ENCODE measurements at places on chromosomes 2 and 18. TPM values are rescaled to one million over a fixed set of nuclear protein-coding genes. Genes with fewer than 3 reads are reported as not detected.

Gene VAMP8
- 35.3 TPM for total RNA-seq

DNA sequence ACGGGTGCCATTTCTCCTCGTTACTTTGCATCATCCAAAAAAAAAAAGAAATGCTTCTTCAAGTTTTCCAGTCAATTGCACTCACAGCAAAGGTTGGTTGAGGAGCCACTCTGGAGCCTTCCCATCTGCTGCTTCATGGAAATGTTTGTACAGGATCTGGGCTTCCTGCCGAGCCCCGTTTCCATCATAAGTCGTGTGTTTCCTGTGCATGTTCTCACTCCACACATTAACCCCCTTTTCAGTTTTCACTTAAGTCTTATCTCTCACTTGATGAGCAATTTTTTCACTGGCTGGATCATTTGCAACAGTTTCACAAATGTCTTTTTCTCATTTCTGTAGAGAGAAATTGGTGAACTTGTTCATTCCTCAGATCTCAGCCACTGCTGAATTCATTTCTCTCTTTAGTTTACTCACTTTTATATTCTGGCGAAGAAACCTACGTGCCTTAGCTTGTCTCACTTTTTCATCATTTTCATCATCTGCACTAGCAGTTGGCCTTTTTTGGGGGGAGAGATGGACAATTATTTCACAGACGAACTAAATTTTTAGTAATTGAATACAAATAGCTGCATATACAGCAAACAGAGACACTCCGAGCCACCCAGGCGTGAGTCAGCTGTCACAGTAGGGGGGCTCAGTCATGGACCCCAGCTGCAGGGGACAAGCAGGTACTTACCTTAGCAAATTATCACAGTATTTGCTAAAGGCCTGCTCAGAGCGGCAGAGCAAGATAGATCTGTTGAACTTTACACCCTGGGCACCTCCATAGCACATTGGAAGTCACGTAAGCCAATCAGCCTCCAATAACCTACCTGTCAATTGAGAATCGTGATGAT is 750.8 kb upstream of the ID2 start:
- H3K4me1 ChIP-seq: no peaks in the 10 kb centered on the region
- no peak overlapping the region for H3K4me3 ChIP-seq
- no peak overlapping the region for H3K27ac ChIP-seq
- H3K27me3 ChIP-seq: no peaks in the 10 kb centered on the region

GRCh38 chr2:28002181-28002580 is 111.7 kb downstream of the BABAM2 start:
- no peak for DNase-seq
- H3K4me1 ChIP-seq: peaks cover 10% of the 10 kb centered on the region
- H3K27me3 ChIP-seq: no peaks in the 10 kb centered on the region
- H3K4me3 ChIP-seq: no peak overlapping the region
- no peak overlapping the region for H3K27ac ChIP-seq

- H3K27me3 ChIP-seq: no peaks in the 10 kb centered on the region
- H3K4me3 ChIP-seq: no peak overlapping the region
- peak; percentile 68 for DNase-seq
- H3K36me3 ChIP-seq: no peaks in the 10 kb centered on the region
These were observed 154.9 kb downstream of the MGAT5 start for GRCh38 chr2:134408791-134409190.

Gene MTX2
- 25.2 TPM for total RNA-seq

- no peaks in the 10 kb centered on the region for H3K27me3 ChIP-seq
- no peak overlapping the region for H3K27ac ChIP-seq
- no peaks in the 10 kb centered on the region for H3K36me3 ChIP-seq
- no peak for DNase-seq
These were observed 893.9 kb downstream of the SUCLG1 start for GRCh38 chr2:83565181-83565580.

- no peak for DNase-seq
- H3K4me3 ChIP-seq: no peak overlapping the region
- no peaks in the 10 kb centered on the region for H3K27me3 ChIP-seq
- no peaks in the 10 kb centered on the region for H3K4me1 ChIP-seq
- peaks cover 78% of the 10 kb centered on the region for H3K36me3 ChIP-seq
- H3K27ac ChIP-seq: no peak overlapping the region
These were observed 12.7 kb downstream of the TMEM237 start for GRCh38 chr2:201630577-201630976.

GRCh38 chr18:67514901-67515540 is 1.5 kb downstream of the DSEL start:
- peaks cover 13% of the 10 kb centered on the region for H3K4me1 ChIP-seq
- no peak for DNase-seq
- peak overlapping the region; percentile 22 for H3K27ac ChIP-seq
- peak overlapping the region; percentile 89 for H3K4me3 ChIP-seq

DNA sequence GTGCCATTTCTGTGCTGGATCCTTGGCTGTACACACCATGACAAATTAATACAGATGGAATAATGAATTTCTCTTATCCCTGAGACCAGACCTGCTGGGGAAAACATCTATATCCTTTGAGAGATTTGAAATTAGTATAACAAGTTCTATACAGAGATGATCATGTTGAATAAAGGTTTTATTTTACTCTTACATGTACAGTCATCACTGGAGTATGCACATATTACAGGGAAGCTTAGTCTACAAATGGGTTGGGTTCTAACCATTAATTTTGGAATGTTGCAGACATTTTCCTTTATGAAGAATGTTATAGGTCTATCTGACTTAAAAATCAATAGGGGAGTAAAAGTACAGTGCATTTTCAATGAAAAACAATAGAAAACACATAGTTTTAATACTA is 29.9 kb upstream of the MMADHC start:
- no peak overlapping the region for H3K27ac ChIP-seq
- H3K27me3 ChIP-seq: no peaks in the 10 kb centered on the region
- H3K4me3 ChIP-seq: no peak overlapping the region
- H3K4me1 ChIP-seq: peaks cover 8% of the 10 kb centered on the region
- DNase-seq: peak; percentile 64
- no peaks in the 10 kb centered on the region for H3K36me3 ChIP-seq

GRCh38 chr2:33383855-33384598 is 92.4 kb upstream of the RASGRP3 start:
- no peak overlapping the region for H3K27ac ChIP-seq
- H3K27me3 ChIP-seq: no peaks in the 10 kb centered on the region
- peaks cover 7% of the 10 kb centered on the region for H3K4me1 ChIP-seq

DNA sequence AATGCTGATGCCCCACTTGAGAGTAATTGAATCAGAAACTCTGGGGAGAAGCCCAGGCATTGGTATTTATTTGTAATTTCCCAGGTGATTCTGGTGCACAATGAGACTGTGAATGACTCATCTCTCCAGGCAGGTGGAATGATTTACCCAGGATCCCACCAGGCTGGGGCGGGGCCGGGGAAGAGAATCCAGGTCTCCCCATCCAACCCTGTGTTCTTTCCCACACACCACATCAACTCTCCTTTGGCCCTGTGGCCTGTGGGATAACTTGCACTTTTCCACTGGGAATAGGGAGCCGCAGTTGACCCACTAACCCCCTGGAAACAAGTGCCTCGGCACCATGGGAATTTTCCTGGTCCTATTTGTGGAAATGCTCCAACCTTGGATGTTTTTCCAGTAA is 409.8 kb downstream of the ZNF521 start:
- no peak for DNase-seq
- peaks cover 3% of the 10 kb centered on the region for H3K27me3 ChIP-seq
- no peak overlapping the region for H3K4me3 ChIP-seq
- H3K36me3 ChIP-seq: no peaks in the 10 kb centered on the region

Gene DNAJC27
- 3.5 TPM for total RNA-seq

GRCh38 chr2:45046786-45047185 is 37.5 kb upstream of the SIX2 start:
- H3K4me1 ChIP-seq: no peaks in the 10 kb centered on the region
- no peaks in the 10 kb centered on the region for H3K36me3 ChIP-seq
- H3K27ac ChIP-seq: no peak overlapping the region
- H3K27me3 ChIP-seq: peaks cover 22% of the 10 kb centered on the region
- no peak overlapping the region for H3K4me3 ChIP-seq

Gene HK2
- total RNA-seq: 46.2 TPM

Gene SPDYA
- 1.3 TPM for total RNA-seq

Gene HOXD12
- not detected for total RNA-seq

- DNase-seq: peak; percentile 84
- no peak overlapping the region for H3K4me3 ChIP-seq
- peaks cover 7% of the 10 kb centered on the region for H3K4me1 ChIP-seq
- peak overlapping the region; percentile 3 for H3K27ac ChIP-seq
- no peaks in the 10 kb centered on the region for H3K36me3 ChIP-seq
- H3K27me3 ChIP-seq: no peaks in the 10 kb centered on the region
These were observed 39.1 kb downstream of the FBXO11 start for GRCh38 chr2:47867205-47867604.

DNA sequence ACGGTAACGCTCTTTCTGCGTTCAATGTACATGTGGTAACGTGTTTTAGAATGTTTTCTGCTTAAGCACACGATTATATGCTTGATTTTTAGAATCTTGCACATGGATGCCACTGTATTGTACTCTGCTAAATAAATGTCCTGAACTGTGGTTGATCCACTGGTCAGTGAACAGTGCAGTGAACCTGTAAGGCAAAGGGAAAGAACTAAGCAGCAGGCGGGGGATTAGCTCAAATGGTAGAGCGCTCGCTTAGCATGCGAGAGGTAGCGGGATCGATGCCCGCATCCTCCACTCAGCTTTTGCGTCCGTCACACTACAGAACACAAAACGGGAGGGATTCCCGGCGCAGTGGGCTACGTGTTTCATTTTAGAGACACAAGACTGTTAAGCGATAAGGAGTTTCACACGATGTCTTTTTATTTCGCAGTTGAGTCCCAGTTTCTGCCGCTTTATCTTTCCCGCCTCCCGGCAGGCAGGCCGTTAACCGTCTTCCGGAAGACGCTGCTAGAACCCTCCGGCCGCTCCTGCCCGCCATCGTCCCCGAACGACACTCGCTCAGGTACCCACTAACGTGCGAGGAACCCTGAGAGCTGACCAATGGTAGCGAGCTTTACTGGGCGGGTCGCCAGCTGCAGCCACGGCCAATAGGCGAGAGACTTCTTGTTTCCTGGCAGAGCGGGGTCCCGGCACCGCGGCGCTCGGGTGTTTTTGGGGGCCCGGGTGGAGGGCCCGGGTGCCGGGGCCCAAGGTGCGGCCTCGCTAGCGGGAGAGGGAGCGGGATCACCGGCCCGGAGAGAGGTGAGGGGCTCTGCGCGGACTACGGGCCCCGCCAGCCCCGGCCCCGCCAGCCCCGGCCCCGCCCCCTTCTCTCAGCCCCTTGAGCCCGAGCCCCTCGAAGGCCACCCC is at the start of gene AGBL5:
TSS of gene AGBL5 (plus strand) at position 673 of the 906 bp plus-strand sequence. CDS start 1,291 bp downstream, outside the sequence.
- peak; percentile 76 for DNase-seq
- peak within 1 kb of the TSS; percentile 77 for H3K27ac ChIP-seq
- peaks cover 14% of the 10 kb centered on the region for H3K4me1 ChIP-seq
- peak within 1 kb of the TSS; percentile 69 for H3K4me3 ChIP-seq
- no peaks in the 10 kb centered on the region for H3K27me3 ChIP-seq

- no peak overlapping the region for H3K4me3 ChIP-seq
- H3K27me3 ChIP-seq: no peaks in the 10 kb centered on the region
- no peak overlapping the region for H3K27ac ChIP-seq
- DNase-seq: peak; percentile 33
These were observed 56.6 kb downstream of the RPL37A start for GRCh38 chr2:216555274-216555673.

Gene SNED1
- total RNA-seq: 0.48 TPM

- H3K4me3 ChIP-seq: no peak overlapping the region
- peak overlapping the region; percentile 32 for H3K27ac ChIP-seq
- H3K27me3 ChIP-seq: no peaks in the 10 kb centered on the region
- H3K36me3 ChIP-seq: no peaks in the 10 kb centered on the region
These were observed 38.7 kb downstream of the MCFD2 start for GRCh38 chr2:46876741-46877384.

Gene UBE2E3
- 140 TPM for total RNA-seq

- no peak for DNase-seq
- no peaks in the 10 kb centered on the region for H3K4me1 ChIP-seq
- no peak overlapping the region for H3K4me3 ChIP-seq
These were observed 14.6 kb upstream of the HNRNPLL start for GRCh38 chr2:38617301-38617700.

- peaks cover 3% of the 10 kb centered on the region for H3K36me3 ChIP-seq
- H3K27ac ChIP-seq: no peak overlapping the region
- H3K4me1 ChIP-seq: peaks cover 7% of the 10 kb centered on the region
- DNase-seq: no peak
- no peaks in the 10 kb centered on the region for H3K27me3 ChIP-seq
These were observed 15.5 kb downstream of the WDFY1 start for GRCh38 chr2:223929571-223930102.

GRCh38 chr2:172198361-172198760 is 95.7 kb upstream of the DLX2 start:
- no peaks in the 10 kb centered on the region for H3K27me3 ChIP-seq
- DNase-seq: no peak
- no peaks in the 10 kb centered on the region for H3K4me1 ChIP-seq
- H3K27ac ChIP-seq: no peak overlapping the region
- H3K36me3 ChIP-seq: no peaks in the 10 kb centered on the region

Gene FN1
- 17,010 TPM for total RNA-seq

- H3K36me3 ChIP-seq: no peaks in the 10 kb centered on the region
- H3K4me3 ChIP-seq: no peak overlapping the region
- no peaks in the 10 kb centered on the region for H3K27me3 ChIP-seq
- peaks cover 9% of the 10 kb centered on the region for H3K4me1 ChIP-seq
- DNase-seq: no peak
These were observed 89.7 kb upstream of the SH3BP4 start for GRCh38 chr2:234861841-234862735.

DNA sequence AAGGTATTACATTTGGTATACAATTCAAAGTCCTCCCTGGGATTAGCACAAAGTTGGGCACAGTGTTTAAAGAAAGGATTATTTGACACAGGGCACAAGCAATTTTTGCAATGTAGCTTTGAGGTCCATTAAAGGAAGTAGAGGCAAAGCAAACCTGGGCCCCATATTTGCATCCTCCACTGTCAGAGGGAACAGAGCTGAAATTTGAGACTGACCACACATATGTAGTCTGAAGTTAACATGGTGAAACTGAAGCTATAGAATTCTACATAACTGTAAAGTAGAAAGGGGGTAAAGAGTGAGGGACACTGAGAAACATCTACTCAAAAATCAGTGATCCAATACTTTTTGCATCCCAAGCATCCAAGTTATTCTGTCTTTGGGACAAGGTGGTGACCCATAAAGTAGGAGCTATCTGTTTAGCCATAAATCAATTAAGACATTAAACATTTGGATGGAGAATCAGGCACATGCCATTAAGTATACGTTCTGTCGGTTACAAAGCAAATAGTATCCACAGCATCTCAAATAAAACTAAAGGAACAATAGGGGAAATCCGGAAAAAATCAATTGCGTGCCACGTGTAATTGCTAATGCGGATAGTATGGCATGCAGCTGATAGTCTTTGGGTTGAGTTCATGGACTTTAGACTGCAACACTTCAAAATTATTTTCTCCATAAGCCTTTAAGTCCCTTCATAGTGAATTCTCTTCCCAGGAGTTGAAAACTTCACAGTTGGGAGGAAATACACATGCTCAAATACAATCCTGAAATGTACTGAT is 72.6 kb downstream of the PLEKHM3 start:
- no peak overlapping the region for H3K4me3 ChIP-seq
- no peaks in the 10 kb centered on the region for H3K36me3 ChIP-seq
- no peak overlapping the region for H3K27ac ChIP-seq
- H3K27me3 ChIP-seq: no peaks in the 10 kb centered on the region
- no peak for DNase-seq

Gene ABHD3
- total RNA-seq: 6.4 TPM

Gene MYO3B
- not detected for total RNA-seq

GRCh38 chr2:30486655-30487054 is 39.6 kb downstream of the LCLAT1 start:
- H3K36me3 ChIP-seq: no peaks in the 10 kb centered on the region
- DNase-seq: no peak
- H3K4me3 ChIP-seq: no peak overlapping the region
- H3K27me3 ChIP-seq: no peaks in the 10 kb centered on the region
- no peak overlapping the region for H3K27ac ChIP-seq

Gene CNGA3
- not detected for total RNA-seq

Gene PHOSPHO2
- 3.0 TPM for total RNA-seq

- no peaks in the 10 kb centered on the region for H3K36me3 ChIP-seq
- H3K4me3 ChIP-seq: no peak overlapping the region
- no peak overlapping the region for H3K27ac ChIP-seq
- no peaks in the 10 kb centered on the region for H3K4me1 ChIP-seq
These were observed 48.8 kb downstream of the CABYR start for GRCh38 chr18:24187689-24188088.

Measured in astrocyte (in vitro differentiated cells and primary cell).